NCI-H345 (cell line): ENCODE measurements at places on chromosomes 3 and 15.
A peak's percentile ranks its signal among the peaks of the same experiment; 100 is the strongest.

DNA sequence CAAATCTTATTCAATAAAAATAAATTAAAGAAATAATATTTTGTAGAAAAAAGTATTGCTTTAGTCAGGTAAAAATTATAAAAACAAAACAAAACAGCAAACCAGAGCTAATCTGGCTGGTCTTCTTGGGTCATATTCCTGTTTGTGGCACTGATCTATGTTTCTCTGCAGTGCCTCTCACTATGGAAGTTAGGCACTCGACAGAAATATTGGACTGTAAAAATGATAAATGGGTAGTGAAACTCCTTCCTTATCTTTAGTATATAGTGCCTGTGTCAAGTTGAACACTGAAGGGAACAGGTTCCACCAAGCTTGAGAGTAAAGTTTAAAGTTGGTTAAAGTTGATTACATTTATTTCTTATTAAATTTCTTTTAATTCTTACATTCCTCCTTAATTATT is 1195.6 kb upstream of the GBE1 start:
- DNase-seq = no peak

DNA sequence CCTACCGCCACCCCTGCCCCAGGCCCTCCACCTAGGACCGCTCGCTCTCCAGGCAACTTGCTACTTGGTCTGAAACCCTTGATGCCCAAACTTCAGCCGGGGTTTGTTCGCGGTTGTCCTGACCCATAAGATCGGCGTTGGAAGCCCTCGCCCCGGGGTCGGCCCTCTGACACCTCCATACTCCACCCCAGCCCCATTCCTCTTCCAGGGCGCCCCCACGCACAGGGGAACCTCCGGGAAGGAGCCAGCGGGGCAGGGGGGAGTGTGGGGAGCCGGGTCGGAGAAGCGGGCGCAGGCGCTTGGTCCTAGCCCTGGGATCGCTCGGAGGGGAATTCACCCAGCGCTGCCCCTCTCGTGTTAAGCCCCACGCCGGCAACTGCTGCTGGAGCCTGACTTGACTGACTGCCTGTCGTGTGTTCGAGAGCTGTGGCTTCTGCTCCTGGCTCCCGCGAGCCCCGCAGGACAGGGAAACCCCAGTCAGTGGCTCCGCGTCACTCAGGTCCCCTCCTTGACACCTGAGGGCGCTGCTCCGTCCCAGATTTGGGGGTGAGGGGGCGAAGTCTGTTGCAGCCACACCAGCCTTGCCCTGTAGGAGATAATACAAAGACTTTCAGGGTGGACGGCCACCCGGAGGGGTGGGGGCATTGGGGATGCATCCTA is 675 bp downstream of the RYR3 start:
- no peak for DNase-seq

GRCh38 chr3:197376735-197377555 is 78.5 kb upstream of the DLG1 start:
- no peak for DNase-seq

DNA sequence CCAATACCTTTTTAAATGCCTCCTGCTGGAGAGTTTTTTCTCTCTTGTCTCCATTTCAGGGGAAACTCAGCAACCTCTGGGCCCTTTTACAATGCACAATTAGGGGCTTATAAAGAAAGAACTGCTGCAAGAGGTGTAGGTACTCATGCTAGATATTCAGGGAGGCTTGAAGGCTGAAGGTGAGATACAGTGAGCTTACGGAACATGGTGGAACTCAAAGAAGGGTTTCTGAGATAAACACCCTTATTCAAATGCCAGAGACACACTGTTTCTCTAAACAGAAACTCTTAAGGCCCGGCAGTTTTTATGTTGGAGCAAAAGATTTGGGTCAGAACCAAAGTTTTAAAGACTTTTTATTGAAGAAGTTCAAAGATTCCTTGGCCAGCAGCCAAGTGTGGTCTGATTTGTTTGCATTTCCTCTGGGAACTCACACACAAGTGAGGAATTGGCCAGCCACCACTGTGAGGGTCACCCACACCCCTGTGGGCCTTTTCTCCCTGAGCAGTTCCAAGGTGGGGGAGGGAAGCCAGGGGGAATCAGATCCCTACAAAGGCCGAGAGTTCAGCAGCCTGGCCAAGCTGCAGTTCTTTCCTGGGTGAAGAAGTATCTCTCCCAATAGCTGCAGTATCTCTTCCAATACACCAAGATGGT is 47.8 kb downstream of the TNFAIP8L3 start:
- no peak for DNase-seq

- DNase-seq = no peak
Observed at GRCh38 chr15:32104061-32104995, 74.0 kb downstream of the CHRNA7 start.

- no peak for DNase-seq
Observed at GRCh38 chr15:74362482-74362881, 5.0 kb downstream of the CYP11A1 start.

DNA sequence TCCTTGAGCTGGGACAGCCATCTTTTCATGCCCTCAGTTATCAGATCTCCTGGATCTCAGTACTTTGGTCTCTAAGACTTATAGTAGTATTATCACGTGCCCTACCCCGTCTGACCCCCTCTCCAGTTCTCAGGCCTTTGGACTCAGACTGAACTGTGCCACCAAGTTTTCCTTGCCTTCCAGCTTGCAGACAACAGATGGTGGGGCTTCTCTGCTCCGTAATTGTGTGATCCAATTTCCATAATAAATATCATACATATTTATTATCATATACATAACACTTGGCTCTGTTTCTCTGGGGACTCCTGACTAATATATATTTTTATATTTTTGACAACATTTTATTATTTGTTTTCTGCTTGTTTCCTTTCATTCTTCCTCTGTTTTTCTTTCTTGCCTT is 458.8 kb upstream of the SEMA6D start:
- DNase-seq = no peak

- DNase-seq = peak; percentile 8
Observed at GRCh38 chr3:130539005-130539404, 22.0 kb downstream of the COL6A6 start.

DNA sequence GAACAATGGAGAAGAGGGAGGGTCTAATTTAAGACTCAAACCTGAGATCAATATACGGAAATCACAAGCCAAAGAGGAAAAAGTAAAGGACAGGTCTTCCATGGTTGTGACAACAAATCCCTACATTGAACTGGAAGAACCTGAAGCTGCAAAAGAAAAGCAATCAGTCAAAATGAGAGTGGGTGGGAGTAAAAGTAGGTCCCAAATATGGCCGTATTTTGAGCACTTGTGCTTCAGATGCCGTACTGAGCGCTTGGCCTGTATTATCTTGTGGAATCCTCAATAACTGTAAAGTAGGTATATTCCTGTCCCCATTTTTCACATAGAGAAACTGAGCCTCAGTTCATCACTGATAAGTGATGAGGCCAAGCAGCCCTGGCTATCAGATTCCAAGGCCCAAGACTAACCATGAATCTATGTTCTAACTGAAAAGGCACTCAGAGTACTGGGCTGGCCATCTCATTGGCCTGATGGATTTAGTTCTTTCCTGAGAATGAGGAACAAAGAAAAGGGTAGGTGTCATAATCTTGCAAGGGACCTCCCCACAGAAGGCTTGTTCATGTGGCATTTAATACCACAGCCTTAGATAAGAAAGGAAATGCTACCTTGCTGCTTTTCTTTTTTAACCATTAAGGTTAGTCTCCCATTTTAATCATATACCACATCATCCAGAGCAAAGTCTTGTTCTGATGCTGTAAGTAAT is 52.5 kb downstream of the LRRN1 start:
- DNase-seq = no peak

DNA sequence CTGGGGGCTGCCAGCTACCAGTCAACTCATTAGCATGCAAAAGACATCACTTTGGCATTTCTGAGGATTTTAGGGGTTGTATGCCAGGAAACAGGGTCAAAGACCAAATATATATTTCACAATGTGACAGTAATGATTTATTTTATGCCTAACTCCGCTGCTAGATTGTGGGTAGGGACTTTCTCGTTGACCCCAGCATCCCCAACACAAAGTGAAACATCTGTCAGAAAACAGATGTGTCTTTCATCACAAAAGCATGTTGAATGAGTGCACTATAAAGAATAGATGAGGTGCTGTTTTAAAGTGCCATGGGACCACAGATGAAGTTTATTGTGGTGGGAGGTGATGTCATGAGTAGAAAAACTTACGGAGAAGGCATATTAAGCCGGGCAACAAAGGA is 59.7 kb downstream of the ITPR1 start:
- DNase-seq = no peak

DNA sequence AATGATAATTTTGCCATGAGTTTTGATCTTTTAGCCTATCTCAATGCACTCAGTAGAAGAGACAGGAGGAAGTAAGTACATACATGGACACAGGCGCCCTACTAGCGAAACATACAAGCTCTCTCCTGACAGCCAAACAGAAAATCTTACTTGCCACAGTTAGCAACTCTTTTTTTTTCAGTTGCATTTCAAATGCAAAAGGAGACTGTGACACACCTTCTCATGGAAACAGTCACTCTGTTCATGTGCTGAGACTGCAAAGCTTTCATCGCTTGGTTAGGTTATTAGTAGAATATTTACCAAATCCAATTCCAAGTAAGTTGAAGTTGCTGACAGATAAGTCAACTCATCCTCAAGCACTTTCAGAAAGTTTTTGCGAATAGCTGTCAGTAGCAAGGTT is 223.3 kb downstream of the FOXP1 start:
- no peak for DNase-seq

GRCh38 chr3:157190380-157190872 is 30.5 kb upstream of the CCNL1 start:
- DNase-seq = no peak
